ENCODE measurements at places on chromosomes 5 and 9.

DNA sequence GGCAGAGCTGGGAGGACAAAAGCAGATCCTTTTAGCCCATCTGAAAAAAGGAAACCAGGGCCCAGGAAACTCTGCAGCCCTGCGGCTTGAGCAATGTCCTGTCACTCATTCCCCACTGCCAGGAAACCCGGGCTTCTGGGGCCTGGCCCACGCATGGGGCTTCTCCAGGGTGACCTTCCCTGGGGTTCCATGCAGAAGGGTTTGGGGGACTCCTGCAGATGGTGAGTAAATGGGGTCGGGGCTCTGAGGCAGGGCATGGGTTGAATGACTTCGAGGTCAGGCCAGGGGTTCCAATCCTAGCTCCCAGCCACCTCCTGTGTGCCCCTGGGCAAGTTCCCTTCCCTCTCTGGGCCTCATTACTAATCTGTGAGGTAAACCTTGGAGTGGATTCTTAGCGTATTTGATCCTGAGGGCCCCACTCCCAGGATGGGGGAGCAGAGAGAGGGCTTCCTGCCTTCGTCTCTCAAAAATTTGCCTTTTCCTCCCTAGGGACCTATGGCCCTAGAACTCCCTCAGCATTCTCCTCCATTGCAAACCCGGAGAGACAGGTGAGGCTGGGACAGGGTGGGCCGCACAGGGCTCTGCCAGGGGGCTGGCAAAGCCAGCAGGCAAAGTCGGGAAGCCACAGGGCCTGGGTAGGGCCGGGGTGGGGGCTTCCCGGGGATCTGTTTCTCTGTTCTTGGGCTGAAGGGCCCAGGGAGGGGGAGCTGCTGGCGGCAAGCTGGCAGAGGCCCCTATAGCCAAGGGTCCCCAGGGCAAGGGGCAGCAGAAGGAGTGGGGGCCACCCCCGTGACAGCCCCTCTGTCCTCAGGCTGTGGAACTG lies 25.8 kb downstream of the ADGRD2 start:
- DNase-seq, result no peak

DNA sequence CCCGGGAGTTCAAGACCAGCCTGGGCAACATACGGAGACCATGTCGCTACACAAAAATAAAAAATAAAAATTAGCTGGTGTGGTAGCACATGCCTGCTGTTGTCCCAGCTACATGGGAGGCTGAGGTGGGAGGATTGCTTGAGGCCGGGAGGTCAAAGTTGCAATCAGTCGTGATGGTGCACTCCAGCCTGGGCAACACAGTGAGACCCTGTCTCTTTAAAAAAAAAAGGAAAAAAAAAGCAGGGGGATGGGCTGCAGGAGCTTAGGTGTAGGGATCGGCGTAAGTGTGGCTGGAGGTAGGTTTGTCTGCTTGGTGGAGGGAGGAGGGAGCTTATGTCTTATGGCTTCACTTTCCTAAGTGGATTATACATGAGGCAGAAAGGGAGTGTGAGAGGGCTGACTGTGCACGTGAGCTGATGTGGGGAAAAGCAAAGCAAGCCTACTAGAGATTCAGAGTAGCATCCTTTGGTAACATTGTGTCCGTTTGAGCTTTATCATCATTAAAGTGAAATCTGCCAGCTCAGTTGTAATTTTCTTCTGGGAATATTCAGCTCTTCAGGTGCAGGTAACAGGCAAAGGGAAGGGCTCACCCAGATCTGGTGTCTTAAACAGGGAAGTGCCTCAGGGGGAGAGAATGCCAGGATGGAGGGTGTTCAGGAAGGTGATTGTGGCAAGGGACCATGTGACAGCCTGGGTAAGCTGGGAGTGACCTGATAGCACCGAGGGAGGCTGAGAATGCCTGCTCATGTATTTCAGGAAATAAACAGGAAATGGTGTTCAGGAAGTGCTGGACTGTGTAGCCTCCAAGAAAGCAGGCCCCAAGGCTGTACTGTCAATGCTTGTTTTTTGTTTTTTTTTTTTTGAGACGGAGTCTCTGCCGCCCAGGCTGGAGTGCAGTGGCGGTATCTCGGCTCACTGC lies 17.6 kb upstream of the SETX start:
- no peak for DNase-seq

DNA sequence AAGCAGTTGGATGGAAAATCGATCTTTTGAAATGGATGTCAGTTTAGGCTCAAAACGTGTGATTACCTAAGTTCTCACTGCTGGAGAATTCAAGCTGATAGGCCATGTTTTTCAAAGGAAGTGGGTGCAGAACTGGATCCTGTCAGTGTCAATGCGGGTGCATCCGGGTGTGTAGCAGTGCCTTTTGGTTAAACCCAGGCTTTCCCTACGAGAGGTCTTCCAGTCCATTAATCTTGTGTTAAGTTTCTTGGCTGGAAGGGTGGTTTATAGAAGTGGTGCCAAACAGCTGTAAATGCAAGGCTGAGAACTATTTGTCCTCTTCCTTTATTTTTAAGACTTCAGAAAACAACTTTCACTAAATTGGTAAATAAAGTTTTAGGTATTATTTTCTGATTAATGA lies 71.9 kb downstream of the DAPK1 start:
- DNase-seq, result no peak

- no peak for DNase-seq
Measured at GRCh38 chr5:137733922-137734321, 2.0 kb downstream of the KLHL3 start.

GRCh38 chr5:172906436-172906835 lies 52.8 kb upstream of the RPL26L1 start:
- DNase-seq, result no peak

DNA sequence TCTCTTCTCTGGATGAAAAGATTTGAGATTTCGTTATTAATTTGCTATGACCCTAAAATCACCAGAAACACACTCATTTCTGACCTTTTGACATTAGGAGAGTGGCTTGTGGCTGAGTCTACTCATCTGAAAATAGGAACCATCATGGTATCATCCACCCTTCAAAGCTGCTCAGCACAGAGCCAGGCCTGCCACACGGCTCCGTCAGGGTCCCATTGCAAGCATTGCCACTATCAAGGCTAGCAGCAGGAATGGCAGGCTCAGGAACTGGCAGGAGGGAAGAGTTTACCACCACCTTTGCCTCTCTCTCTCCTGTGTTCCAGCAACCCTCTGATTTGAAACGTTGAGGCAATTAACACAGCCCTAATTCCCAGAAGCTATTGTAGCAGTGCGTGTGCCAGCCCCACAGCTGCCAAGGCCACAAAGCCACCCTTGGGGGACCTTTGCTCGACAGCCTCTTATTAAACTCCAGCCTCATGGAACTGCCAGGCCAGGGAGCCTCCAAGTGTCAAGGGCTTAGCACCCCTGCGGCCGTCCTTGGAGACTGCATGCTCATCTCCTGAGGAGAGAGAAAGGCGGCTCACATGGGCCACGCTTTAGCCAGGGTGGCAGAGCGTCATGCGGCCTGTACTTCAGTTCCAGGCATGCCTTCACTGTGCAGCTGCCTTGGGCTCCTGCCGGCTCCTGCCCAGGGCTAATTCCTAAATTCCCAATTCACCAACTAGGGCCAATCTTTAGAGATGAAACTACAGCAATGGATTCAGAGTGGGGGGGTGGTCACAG lies 145.9 kb downstream of the ROR2 start:
- DNase-seq, result no peak

- DNase-seq, result no peak
Measured at GRCh38 chr9:69499407-69499806, 172.8 kb downstream of the APBA1 start.

DNA sequence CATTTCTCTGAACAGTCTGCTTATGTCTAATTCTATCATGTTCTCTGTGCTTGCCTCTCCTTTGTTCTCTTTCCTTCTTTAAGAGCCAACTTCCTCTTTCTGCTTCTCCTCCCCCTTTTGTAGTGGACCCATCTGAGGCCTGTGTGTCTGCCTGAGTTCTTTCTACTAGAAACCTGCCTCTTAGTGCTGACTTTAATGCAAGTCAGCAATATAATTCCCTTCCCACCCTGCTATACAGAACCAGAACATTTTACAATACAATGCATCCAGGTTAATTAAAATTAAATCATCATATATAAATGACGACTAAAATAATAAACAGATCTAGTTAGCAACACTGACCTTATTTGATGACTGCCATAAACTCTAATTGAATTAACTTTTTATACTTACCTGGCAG lies 82.6 kb upstream of the GAS1 start:
- no peak for DNase-seq

GRCh38 chr5:131019601-131020315 lies 145.3 kb downstream of the HINT1 start:
- no peak for DNase-seq

GRCh38 chr9:121987314-121987713 lies 105.8 kb downstream of the TTLL11 start:
- DNase-seq, result no peak

DNA sequence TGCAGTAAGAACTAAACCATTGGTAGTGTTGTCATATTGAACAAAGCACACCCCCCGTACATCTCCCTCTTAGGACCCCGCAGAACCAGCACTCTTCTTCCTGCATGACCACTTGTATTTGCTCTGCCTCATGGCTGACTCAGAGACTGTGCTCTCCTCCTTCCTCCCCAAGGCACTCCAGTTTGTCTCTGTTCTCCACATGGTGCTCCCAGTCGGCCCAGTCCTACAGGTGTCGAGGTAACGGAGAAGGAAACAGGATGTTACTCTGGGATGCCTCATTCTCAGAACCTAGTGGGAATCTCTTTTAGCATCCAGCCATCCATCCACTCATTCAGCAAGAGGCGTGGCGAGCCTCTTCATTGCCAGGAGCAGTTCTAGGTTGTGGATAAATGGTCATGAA lies 97.0 kb upstream of the NIPAL4 start:
- no peak for DNase-seq

DNA sequence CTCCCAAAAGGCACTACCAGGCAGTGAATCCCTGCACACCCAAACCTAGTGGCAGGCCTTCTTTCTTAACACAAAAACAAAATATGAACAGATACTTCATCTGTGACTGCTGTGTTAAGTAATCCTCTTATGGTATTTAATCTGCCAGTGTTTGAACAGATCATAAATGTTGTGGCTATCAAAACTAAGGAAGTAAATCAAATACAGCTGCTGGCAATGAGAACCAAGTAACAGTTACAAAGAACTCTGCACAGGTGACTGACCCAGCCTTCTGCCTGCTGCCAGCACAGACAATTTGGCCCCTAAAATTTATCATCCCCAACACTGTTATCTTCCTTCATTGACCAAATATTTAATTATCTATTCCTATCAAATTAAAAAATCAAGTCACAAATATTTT lies 78.0 kb downstream of the GNAQ start:
- no peak for DNase-seq

- no peak for DNase-seq
Measured at GRCh38 chr5:56827049-56827448, 11.7 kb downstream of the MAP3K1 start.
